ENCODE measurements at places on chromosomes 2 and 18.

DNA sequence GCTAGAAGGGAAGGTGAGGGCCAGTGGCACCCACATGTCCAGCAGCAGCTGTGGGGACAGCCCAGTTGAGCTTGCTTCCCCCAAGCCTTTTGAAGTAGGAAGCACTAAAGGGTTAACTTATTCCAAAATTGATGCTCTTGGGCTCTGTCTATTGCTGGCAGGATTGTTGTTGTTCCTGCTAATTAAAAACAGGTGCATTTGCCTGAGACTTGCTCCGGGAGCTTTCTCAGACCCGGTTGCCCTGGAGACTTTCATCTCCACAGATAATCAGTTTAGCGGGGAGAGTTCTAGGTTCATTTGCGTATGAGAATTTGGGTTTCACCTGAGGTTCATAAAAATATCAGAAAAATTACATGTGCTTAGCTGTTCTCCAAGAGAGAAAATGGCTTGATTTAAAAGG is 277.3 kb downstream of the LRATD1 start:
- DNase-seq = no peak

DNA sequence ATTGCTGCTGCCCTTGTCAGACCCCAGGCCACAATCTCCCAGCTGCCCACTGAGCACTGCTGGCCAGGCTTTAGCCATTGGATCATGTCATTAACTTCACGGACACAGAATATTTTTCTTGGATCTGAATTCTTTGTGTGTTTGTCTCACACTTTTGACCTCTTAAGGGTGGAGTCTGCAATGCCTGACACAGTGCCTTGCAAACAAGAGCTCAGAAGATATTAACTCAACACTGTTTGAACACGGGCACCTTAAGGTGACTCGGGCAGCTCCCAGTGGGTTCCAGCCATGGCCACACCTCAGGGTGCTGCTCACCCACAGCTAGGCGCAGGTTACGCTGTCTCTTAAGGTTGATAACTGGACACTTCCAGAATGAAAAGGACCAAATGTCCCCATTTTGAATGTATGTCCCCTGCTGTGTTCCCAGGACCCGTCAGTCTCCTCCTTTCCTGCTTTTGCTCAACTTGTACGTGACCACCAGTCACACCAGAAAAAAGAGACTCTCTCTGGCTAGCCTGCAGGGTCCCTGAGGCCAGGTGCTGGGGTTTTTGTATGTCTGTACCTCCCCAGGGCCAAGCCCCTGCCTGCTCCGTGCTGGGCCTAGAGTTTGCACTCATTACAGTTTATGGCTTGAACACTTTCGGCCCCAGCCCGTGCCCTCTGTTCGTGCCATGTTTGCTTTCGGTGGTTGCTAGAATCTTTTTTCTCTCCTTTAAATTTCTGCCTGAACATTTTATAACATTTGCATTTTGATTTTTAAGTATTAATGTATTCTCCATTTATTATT is 33.4 kb upstream of the TMEM131 start:
- DNase-seq = no peak

DNA sequence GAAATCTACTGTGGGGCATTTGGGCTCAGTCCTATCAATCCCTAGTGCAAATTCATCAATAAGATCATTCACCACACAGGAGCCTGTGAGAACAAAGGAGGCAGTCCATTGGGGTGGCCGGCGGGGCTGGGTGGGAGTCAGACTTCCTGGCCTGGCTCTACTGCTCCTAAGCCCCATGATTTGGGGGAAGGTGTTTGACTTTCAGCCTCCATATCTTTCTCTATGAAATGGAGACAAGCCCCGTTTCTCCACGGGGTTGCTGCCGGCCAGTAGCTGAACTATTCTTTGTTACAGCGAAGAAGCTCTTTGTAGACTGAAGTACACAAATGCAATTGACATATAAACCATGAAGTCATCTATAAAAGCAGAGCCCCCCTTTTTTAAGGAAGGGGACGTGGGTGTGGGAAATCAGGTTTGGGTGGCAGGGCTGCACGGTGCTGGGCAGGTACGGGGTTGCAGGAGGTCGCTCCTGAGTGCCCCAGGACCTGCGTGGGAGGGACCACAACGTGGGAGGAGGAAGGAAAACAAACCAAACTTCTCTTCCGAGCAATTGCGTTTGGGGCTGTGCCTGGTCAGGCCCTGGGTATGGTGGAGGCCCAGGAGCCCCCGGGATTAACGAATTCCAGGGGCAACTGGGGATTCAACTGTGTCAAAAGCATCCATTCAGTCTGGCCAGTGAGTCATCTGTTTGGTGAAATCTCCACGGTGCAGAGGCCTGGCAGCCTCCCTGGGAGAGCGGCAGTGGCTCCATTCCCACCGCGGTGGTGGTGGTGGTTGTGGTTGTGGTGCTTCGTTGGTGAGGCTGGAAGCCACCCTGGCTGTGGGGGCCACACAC is 18.2 kb downstream of the FBLN7 start:
- DNase-seq = no peak

DNA sequence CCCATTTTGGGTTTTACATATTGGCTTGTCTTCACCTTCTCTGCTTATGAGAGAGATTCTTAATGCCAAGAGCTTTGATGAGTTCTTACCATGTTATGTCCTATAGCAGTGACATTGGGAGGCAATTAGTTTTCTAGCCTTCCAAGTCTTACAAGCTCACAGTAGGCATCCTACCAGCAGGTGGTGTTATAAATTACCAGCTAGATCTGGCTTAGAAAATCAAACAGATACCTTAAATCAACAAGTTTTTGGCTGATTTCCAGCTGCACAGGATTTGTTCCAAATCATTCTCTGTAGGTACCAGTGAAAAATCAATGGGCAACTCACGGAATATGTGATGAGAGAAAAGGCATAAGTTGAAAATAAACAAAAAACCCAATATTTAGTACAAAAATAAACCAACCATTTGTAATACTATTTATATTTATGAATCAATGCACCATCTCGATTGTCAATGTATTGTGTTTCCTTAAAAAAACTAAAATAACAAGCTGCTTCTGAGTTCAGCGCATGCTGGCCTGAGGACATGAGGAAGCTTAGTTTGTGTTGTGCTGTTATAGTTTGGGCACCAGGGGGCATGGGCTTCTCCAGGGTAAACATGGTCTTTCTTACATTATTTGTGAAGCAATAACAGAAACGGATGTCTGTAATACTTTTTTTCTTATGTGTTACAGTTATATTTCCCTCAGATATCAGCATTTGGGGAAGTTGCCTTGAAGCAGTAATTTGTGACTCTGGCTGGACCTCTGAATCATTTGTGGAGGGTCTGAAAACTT is 34.1 kb upstream of the NXPH2 start:
- DNase-seq = no peak

DNA sequence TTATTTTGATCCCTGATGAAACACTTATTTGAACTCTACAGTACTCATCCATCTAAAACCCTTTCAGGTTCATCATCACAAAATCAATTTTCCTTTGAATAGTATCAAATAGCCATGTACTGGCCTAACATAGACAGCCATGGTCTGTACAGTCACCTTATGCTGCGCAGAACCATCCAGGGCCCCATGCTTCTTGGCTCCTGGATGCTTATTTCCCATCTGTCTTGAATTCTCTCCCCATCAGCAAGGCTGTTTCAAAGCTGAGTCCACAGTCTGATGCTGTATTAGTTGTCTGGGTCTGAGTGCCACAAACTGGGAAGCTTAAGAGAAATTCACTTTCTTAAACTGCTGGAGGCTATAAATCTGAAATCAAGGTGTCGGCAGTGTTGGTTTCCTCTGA is 290.2 kb downstream of the OSR1 start:
- DNase-seq = no peak

GRCh38 chr2:152525277-152525838 is 190.4 kb downstream of the FMNL2 start:
- DNase-seq = no peak

DNA sequence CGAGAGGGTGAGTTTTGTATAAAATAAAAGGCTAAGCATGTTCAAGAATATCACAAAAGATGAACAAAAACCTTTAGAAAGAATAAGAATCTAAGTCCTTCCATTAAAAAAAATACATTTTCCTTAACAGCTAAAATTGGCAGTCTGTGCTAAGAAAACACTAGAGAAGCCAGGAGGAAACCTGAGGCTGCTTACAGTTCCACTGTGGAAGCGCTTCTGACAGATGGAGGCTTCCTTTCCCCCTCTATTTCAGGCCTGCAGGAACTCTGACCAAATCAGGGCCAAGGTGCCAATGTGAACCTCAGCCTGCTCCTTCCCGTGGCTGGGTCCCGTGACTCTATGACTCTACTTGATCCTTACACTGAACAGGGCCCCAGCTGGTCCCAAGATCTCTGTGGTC is 108.1 kb upstream of the ARHGAP28 start:
- DNase-seq = no peak

- no peak for DNase-seq
Observed at GRCh38 chr2:172516299-172516698, 39.6 kb upstream of the PDK1 start.

DNA sequence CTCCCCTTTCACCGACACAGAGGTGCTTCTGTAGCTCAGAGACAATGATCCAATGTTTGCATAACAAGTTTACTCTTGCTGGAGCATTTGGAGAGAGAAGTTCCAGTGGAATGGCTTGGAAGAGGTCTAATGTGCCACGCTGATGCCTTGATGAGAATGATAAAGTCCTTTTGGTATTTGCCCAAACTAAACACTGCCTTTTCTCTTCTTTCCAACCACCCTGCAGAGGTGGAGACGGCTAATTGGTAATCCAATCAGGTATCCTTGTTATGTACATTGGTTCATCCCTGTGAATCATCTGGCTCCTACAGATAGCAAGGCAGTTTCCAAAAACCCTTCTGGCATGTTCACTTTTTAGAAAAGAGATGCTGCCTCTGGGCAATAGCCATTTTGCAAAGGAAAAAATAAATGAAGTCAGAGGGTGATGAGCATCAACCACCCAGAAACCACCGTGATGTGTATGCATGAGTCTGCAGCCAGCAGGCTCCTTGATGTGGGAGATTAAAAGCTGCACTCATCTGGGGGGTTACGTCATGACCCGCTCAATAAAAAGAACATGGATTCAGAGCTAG is 40.6 kb downstream of the KIAA2012 start:
- DNase-seq = no peak

DNA sequence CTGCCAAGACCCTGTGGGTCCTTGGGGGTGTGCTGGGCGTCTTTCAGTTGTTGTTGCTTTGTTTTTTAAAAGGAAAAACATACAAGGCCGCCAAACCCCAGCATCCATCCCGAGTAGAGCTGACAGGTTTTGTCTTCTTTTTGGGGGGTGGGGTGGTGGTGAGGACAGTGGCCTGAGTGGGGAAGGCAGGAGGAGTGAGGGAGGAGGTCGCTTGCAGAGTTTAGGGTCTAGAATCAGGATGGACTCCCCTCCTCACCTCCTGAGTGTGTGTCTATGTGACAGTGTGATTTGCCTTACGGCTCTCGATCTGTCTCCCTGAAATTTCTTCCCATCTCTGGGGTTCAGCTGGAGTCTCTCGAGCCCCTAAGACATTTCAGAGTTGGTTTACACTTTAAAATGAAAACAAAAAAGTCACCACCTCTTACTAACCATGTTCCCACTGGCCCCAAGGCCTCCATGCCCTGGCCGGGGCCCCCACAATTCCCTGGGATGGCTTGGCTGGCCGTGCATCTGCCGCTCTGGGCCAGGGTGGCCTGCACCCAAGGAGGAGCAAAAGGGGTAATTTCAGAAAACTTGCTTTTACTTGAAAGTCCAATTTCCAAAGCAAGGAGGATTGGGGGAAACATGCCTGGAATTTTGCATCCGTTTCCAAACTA is 5.0 kb downstream of the SIX3 start:
- DNase-seq = no peak

DNA sequence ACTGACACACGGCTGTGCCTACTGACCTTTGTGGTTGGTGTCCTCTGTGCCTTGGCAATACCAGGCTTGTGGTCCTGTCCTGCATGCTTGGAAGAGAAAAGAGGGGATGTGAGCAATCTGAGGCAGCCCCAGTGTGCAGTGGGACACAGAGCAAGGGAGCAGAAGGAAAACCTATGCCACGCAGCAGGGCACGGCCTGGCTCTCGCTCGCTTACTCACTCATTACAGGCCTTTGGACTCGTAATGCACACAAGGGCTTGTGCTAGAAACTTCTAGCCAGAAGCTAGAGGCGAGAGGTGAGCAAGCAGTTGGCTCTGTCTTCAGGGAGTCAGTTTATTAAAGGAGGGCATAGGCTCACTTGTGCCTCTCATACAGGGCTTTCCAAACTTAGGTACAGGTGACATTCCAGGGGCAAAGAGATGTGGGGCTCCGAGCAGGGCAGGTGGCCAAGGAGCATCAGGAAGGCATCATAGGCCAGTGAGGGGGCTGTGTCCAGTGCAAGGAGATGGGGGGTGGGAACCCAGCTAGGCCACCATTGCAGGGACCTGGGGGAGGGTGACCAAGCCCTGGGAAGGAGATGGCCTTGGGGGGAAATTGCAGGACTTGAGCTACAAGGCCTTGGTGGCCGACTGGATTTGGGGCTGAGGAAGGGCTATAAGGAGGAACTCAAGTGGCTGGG is 100.8 kb downstream of the DYSF start:
- no peak for DNase-seq

DNA sequence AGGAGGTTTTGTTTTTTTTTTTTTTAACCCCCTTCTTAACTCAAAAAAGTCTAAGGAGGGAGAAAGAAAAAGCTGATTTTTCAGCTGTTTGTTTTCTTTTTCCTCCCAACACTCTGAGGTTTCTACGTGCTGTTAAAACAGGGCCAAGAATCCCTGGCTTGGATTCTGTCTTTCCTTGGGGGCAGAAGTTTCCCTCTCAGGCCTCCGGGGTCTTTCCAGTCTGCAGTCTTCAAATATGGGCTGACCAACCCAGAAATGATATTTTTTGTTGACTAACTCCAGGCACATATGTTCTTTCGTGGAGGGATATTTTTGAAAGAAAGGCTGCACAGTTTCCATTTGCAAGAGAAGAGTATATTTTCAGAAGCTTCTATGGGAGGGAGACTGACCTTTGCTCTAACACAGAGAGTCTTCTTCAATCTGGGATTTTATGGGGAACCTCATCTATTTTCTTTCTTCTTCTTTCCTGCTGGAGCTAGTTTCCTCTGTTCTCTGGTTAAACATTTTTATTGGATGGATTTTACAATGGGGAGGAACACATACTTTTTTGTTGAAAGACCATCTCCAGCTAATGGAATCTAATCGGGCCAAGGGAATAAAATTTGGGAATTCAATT is 93.3 kb upstream of the SPRED2 start:
- no peak for DNase-seq

GRCh38 chr18:12491611-12492435 is 84.1 kb downstream of the PRELID3A start:
- DNase-seq = no peak

DNA sequence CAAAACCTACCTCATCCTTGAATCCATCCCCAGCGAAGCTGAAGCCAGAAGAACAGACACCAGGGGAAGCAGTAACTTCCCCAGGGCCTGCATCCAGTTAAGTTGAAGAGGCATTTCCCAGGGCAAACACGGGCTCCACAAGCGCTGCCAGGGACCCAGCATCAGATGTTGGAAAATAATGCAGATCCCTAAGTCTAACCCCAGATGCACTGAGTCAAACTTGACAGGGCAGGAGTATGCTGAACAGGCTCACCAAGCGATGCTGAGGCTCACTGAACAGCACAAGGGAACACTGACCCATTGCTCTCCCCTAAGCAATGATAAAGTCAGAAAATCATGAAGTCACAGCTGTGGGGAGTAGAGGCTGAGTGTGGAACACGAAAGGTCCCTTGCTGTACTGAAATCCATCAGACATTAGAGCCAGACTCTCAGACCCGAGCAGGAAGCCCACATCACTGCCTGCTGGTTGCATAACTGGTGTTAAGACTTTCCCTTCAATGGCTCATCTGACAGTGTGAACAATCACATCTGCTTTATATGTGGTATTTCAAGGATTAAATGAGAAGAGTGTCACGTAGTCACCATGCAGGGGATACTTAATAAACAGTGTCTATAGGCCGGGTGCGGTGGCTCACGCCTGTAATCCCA is 36.2 kb downstream of the TNS1 start:
- no peak for DNase-seq

GRCh38 chr2:213089438-213089837 is 62.0 kb downstream of the IKZF2 start:
- DNase-seq = no peak

Data from PC-9 (cell line).